ENCODE measurements at places on chromosomes 4 and X. TPM values are rescaled to one million over a fixed set of nuclear protein-coding genes. Genes with fewer than 3 reads are reported as not detected.
A peak's percentile ranks its signal among the peaks of the same experiment; 100 is the strongest.

DNA sequence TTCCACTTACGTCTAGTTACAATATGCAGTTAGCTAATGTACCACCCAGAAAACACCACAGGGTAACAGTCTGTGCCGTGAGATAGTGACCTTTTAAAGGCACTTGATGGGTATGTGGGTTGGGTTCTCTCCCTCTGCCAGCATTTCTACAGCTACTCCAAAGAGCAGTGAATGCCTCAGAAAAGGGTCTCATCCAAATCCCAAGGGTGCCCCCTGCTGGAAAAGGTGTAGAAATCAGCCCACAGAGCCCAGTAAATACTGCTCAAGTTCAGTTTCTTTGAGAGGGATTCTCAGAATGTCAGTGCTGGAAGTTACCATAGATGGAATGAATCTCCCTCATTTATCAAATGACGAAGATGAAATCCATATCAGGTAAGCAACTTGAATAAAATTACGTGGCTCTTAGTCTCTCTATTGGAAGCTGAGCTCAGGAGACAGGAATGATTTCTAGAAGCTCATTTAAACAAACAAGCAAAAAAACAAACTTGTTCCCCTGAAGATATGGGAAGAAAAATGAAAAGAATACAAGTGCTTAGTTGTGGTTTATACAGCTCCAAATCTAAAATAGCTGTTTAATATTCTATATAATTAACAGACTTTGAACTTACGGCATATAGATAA is 9.5 kb downstream of the RNF175 start:
- no peak for DNase-seq

GRCh38 chr4:94348666-94349065 is 6.0 kb upstream of the HPGDS start:
- DNase-seq = no peak

DNA sequence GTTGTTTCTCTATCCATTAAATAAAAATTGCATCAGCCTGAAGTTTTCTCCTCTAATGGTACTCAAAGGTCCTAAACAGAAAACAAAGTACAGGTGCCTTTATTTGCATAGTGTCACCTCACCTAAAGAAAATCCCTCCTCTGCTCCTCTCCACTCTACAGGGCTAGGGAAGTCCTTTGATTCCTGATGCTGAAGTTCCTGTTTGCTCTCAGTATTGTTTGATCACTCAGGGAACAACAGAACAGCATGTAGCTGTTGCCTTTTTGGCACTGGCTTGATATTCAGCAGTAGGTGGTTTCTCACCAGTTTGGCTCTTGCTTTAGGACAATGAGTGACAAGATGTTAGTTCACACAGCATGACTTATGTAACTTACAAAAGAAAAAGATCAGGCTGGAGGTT is 156.2 kb upstream of the SLC7A11 start:
- DNase-seq = no peak

DNA sequence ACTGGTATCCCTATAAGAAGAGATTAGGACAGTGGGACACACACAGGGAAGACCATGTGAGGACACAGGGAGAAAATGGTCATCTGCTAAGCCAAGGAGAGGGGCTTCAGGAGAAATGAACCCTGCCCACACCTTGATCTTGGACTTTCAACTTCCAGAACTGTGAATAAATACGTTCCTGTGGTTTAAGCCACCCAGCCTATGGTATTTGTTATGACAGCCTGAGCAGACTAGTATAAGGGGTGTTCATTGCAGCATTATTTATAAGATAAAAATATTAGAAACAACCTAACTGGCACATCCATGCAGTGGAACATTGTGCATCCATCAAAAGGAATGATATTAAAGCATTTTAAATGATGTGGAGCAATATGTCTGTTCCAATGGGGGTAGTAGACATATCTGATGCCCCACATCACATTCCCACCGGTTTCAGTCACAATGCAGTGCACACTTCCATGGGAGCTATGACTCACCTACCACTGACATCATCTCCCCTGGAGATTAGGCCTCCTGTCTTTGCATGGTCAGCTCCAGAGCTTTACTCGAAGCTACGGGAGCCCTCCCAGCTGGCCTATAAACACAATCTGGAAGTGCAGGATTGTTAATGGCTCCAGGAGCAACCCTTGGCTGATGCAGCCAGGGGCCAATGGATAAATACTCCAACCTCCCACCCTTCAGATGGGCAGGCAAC is 38.9 kb upstream of the MAMLD1 start:
- no peak for DNase-seq

- DNase-seq = no peak
These were observed 56.1 kb upstream of the TMEM131L start for GRCh38 chr4:153409924-153410501.

The WDR13 gene
- total RNA-seq = 158 TPM

DNA sequence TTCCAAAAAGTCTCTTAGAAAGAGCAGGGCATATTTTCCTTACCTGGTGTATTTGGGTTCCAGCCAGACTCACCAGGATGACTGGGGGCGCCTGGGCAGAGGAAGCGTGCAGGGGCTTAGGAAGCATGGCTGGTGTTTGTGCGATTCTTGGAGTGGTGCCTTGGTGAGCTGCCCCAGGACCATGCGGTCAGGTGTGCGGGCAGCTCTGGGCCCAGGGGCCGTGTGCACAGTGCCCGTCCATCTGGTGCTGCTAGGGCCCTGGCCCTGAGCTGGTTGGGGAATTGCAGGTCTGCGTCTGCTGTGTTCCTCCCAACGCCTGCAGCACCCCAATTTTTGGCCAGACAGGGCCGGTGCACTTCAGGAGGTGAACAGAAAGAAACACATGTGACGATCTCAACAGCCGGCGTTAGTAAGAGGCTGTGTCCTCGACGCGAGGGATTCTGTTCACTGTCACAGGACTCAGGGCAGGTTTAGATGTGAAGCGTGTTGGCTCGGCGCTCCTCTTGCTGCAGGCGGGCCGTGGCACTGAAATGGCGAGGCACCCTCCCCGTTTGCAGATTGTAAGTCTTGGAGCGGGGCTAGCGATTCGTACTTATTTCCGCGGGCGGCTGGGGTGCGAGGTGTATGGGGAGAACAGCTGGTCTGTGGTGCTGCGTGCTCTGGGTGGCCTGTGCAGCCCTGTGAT is 15.2 kb downstream of the RGS12 start:
- no peak for DNase-seq

DNA sequence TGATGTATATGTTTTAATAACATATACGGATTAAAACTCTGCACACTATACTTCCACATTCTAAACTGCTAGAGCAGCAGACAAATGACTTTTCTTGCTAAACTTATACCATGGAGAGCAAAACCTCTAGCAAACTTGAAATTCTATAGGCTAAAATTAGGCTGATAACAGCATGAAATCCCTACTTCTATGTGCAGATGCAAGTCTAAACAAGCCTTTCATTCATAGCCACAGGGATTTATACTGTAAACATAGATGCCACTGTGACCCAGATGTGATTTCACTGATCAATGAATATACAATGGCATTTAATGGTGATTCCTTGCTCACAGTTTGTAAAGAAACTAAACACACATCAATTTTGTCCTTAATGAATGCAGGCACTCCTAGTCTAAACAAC is 151.0 kb downstream of the ANTXR2 start:
- no peak for DNase-seq

DNA sequence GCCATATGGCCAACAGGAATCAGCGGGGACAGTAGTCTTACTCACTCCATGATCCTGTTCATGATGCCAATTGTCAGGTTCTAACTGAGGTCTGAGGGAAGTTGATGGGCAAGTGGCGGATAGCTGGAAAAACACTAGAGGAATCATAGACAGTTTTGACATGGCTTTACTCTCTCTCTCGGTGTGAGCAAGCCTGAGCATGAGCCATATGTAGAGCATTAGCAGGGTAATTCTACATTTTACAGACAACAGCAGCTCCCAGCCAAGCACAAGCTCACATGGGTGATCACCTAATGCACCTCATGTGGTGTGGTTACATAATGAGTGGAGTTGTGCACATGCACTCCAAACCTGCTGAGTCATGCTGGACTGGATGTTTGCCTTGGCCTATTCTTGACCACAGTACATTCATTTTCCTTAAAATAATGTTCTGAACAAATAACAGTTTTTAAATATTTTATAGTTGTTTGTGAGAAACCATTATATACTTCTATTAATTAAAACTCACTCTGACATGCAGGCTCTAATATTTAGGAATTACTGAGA is 429.2 kb downstream of the GPAT3 start:
- DNase-seq = no peak

- no peak for DNase-seq
These were observed 113.9 kb downstream of the NYX start for GRCh38 chrX:41561045-41561444.

The CNGA1 gene
- not detected for total RNA-seq

DNA sequence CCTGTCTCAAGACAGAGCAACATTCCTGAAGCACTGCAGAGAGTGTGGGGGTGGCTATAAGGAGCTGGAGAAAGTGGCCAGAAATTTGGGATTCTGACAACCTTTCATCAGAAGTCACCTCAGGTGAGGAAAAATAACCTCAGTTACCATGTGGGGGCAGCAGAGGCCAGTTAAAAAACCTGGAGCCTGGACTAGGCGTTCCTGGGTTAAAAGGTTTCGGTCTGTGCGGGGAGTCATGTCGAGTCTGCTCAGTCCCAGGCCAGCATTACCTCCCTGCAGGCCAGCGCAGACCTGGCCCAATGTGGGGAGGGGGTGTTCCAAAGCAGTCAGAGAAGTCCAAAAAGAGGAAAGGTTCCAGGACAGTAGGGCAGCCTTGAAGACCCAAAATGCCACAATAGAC is 10.9 kb upstream of the NALF2 start:
- no peak for DNase-seq

DNA sequence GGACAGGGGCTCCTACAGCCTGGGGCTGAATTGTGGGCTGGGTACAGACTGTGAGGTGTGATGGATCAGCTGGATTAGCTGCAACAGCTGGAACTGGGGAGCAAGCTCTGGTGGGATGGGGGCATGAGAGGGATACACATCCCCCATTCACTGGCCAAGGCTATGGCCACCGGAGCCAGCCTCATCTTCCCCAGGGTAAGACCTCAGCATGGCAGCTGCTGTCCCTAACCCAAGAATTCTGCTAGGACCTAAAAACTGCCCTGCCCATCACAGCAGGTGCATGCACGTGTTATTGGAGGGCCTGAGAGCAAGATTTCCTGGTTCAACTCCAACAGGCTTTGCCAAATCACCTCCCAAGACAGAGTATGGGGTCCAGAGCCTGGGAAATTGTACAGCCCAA is 258.6 kb upstream of the AGTR2 start:
- DNase-seq = no peak

The PRR32 gene
- total RNA-seq = not detected

DNA sequence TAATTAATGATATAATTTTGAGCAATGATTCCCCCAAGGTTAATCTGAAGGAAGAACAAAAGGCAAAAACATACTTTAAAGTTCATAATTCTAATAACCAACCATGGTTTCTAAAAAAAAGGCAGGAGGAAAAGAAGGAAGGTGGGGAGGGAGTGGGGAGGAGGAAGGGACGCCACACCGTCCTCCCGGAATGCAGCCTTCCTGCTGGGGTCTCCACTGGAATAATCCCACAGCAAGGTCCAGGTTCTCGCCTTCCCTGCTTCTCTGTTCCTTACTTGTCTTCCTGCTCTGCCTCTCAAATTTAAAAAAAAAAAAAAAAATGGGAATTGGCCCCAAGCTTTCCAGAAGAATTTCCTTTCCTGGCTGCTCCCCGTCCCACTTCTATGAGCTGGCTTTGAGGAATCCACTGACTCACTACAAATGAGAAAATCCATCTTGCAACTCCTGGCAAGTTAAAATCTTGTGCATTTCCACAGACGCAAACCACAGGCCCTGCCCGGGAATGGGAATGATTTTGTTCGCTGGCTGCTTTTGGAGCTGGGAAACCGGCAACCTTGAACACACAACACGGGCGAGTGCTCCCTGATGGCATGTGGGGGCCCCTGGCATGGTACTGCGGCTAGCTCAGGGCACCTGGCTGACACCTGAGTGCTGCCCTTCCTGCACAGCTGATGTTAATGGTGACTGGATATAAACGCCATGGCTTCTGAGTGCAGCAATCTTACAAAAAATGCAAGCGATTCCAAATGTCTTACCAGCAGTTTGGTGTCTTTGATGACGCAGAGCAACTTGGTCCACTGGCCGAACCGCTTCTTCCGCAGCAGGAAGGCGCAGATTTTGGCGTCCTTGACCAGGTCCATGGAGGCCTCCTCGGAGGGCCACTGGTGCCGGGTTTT is 97.0 kb downstream of the AFAP1 start:
- peak; percentile 95 for DNase-seq

The HTN1 gene
- not detected for total RNA-seq

GRCh38 chr4:7747062-7747385 is 192.6 kb downstream of the AFAP1 start:
- no peak for DNase-seq

DNA sequence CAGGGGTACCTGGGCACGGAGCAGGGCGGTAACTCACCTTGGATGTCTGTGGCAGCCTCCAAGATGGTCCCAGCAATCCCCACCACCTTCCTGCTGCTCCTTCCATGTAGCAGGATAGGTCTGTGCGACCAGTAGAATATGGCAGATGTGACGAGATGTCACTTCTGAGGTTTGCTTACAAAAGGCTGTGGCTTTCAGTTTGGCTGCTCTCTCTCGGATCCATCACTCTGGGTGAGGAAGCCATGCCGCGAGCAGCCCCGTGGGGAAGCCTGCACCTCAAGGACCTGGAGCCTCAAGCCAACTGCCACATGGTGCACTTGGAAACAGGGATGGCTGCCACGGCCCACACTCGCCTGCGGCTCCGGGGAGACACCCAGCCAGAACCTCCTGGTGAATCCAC is 37.6 kb downstream of the WFS1 start:
- no peak for DNase-seq

DNA sequence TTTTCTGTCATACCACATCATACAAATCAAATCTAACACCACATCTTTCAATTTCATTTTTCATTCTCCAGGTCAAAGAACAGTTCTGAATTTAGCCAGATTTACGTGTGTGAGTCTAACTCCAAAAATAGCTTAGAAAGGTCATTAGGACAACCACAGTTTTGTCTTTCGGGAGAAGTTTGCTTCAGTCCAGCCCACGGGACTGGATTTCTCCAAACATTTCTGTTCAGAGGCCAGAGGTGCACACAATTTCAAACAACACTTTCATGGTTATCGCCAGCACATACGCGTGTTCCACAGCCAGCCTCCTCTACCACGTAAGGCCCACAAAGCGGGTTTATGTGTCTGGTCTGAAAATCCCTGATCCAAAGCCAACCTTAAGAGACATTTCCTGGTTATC is 65.9 kb downstream of the VEGFC start:
- DNase-seq = no peak

The CSAG3 gene
- total RNA-seq = not detected

GRCh38 chr4:123403080-123403604 is 6.5 kb downstream of the SPRY1 start:
- DNase-seq = no peak

The RNF175 gene
- total RNA-seq = 0.50 TPM

- DNase-seq = no peak
These were observed 28.2 kb upstream of the GPR78 start for GRCh38 chr4:8552024-8552423.

GRCh38 chrX:69366183-69366582 is 137.9 kb upstream of the NALF2 start:
- DNase-seq = no peak

The CT83 gene
- total RNA-seq = not detected

The SASH3 gene
- total RNA-seq = 4.2 TPM

Measured in esophagus muscularis mucosa (tissue), 4 donors.